ENCODE measurements at places on chromosomes 7 and 10. TPM values are rescaled to one million over a fixed set of nuclear protein-coding genes. Genes with fewer than 3 reads are reported as not detected.

AKR1C4 gene
- total RNA-seq, result not detected

DNA sequence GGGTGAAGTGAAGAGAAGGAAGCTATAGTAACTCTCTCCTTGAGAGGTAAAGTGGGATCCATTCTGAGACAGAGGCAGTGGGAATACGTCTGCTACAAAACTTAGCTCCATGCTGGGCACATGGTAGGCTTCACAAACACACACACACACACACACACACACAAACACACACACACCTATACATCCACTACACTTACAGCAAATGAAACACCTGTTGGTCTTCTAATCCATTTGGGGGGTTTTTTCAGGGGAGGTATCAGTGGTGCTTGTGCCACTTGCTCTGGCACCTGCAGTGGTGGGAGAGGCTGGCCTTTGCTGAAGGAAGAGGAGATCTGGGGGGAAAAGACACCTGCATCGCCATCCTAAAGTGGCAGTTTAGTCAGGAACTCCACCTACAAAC lies 14.5 kb downstream of the SEC31B start:
- no peak for DNase-seq

- DNase-seq, result no peak
These were observed 153.9 kb downstream of the BMPER start for GRCh38 chr7:34059136-34059828.

- no peak for DNase-seq
These were observed 31.1 kb downstream of the NET1 start for GRCh38 chr10:5443429-5443828.

GRCh38 chr10:43781480-43782361 lies 133.0 kb upstream of the ZNF32 start:
- no peak for DNase-seq
